ENCODE measurements at places on chromosomes 11 and 22. TPM values are rescaled to one million over a fixed set of nuclear protein-coding genes. Genes with fewer than 3 reads are reported as not detected.

The CARD16 gene
- 16.2 TPM for total RNA-seq

The OR8B12 gene
- total RNA-seq = not detected

DNA sequence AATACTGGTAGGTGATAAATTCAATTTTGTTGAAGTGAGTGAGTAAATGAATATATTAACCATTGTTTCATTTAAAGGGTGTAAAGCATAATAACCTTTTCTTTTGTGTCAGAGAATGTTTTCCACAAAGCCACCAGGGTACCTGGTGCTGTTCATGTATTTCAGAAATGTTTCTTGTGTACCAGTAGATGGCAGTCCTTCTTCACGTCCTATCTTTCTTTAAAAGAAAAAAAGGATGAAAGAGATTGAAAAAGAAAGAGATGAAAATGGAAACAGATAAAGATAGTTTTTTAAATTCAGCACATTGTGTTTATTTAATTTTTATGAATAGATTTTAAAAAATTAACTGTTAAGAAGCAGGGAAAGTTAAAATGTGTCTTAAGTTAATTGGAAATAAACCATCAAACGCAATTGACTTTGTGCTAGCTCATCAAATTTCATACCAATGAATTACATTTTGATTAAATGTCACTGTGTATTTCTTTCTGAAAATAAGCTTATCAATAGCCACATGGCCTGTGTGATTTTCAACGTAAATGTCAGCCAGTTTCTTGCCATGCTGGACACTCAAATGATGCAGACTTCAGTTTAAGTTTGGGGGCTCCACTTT is 65.5 kb upstream of the CHORDC1 start:
- DNase-seq = no peak

DNA sequence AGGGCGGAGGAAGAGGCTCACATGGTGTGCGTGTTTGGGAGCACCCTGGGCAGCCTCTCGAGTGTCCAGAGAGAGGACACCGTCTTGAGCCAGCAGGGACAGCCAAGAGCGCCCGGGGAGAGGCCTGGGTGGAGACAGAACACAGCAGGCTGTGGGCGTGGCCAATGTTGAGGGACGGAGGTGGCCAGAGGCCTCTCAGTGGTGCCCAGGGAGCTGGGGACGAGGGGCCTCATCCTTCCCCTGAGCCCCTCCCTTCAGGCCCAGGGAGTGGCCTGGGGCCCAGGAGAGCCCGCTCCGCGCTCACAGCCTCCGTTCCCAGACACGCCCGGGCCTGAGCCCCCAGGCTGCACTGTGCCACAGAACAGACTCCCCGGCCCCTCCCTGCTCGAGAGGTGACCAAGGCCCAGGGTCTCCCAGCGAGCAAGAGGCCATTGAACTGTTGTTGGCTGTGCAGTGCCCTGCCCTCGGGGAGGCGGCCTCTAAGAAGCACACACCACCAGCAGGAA is 48.4 kb downstream of the CDKN1C start:
- peak; percentile 85 for DNase-seq

- DNase-seq = no peak
These were observed 33.5 kb downstream of the LIF start for GRCh38 chr22:30212996-30213441.

GRCh38 chr22:37571992-37572373 is 7.9 kb downstream of the LGALS2 start:
- DNase-seq = no peak

GRCh38 chr22:36757668-36758211 is 18.2 kb downstream of the IFT27 start:
- no peak for DNase-seq

DNA sequence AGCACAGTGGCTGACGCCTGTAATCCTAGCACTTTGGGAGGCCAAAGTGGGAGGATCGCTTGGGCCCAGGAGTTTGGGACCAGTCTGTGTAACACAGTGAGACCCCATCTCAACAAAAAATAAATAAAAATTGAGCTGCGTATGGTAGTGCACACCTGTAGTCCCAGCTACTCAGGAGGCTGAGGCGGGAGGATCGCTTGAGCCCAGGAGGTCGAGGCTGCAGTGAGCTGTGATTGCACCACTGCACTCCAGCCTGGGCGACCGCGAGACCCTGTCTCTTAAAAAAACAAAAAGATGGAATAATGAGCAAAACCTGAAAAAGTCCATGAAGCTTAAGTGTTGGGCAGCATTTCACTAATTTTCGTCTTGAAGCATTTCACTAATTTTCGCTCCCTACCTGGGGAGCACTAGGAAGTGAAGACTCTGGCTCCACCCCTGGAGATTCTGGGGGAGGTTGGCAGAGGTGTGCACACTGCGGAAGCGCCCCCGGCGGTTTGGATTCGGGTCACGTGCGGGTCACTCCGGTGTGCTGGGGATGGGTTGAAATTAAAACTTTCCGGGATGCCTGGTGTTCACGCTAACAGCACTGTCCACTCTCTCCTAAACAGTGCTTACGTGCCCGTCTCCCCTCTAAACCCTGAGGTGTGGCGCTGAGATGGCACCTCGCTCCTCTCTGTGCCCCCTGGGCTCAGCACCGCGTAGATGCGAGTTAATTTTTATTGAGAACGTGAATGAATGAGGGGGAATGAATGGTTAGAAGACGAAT is 906 bp upstream of the NAA40 start:
- DNase-seq = no peak

GRCh38 chr11:65654375-65655349 is 8.1 kb downstream of the RELA start:
- DNase-seq = no peak

- DNase-seq = no peak
These were observed 6.1 kb upstream of the TCN2 start for GRCh38 chr22:30600921-30601320.

DNA sequence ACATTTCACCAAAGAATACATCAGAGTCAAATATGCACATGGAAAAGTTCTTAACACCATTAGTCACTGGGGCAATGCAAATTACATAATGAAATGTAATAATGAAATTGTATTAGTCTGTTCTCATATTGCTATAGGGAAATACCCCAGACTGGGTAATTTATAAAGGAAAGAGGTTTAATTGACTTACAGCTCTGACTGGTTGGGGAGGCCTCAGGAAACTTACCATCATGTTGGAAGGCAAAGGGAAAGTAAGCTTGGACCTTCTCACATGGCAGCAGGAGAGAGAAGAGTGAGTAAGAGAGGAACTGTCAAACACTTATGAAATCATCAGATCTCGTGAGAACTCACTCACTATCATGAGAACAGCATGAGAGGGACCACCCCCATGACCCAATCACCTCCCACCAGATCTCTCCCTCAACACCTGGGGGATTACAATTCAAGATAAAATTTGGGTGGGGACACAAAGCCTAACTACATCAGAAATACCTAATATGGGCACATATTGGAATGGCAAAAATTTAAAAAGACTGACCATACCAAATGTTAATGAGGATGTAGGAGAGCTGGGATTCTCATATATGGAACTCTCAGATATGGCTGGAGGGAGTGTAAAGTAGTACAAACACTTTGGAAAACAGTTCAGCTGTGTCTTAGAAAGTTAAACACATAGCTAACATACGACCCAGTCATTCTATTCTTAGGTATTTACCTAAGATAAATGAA is 65.1 kb upstream of the CD44 start:
- no peak for DNase-seq

GRCh38 chr22:50731811-50732624 is 6.0 kb upstream of the ACR start:
- no peak for DNase-seq

DNA sequence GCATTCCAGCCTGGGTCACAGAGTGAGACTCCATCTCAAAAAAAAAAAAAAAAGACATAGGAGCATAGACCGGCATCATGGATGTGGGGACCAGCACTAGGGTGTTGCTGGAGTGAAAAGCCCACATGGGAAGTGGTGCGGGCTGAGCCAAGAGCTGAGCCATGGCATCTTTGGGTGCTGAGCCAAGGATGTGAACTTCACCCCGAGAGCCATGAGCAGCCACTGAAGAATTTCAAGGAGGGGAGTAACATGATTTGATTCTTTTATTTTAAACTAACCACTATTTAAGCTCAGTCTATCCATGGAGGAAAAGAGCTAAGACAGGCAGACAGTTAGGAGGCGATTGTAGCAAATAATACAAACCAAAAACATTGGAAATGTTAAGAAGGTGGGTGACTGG is 57.4 kb downstream of the AHNAK start:
- no peak for DNase-seq

DNA sequence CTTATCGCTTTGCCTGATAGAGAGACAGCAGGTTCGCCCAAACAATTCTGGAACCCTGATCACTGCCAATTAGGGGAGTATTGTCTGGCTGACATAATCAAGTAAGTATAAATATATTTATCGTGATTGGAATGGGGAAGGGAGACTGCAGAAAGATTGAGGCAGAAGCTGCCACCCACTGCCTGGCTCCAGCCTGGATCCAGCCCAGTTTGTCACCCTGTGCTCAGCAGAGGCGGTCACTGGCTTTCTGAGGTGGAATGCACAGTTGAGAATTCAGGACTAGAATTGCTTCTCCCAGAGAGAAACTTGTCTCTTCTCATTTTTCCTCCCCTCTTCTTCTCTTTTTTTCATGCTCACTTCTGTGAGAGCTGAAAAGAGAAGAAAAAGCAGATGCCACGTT is 25.9 kb downstream of the GRAP2 start:
- DNase-seq = no peak
